ENCODE measurements at places on chromosomes 13 and 19. TPM values are rescaled to one million over a fixed set of nuclear protein-coding genes. Genes with fewer than 3 reads are reported as not detected.

DNA sequence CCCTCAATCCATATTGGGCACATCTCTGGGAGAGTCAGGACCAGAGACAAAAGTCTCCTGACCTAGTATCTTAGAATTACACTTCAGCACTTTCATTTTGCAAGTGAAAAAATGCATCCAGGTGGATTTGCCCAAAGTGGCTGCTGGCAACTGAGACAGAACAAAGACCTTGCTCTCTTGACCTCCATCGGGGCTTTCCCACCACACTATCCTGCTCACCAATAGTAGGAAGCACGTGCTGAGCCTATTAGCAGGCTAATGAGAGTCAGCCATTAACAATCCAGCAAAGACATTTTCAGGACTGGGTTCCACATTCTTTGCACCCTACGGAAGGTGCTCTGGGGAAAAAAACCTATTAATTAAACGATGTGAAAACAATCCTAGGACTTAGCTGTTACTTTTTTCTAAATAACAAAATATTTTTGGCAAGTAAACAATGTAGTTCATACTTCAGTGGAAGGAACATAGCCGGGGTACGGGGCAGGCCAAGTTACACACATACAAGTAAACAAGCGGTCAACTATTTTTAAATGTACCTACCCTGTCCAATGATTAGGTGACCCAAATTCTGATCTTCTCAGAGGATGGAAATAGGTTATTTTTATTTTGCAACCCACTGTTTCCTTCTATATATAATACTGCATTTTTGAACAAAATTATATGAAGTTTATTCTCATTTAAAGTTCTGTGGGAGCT, 78.6 kb downstream of the CDADC1 start:
- no peaks in the 10 kb centered on the region for H3K27me3 ChIP-seq
- H3K36me3 ChIP-seq, result no peaks in the 10 kb centered on the region
- H3K4me3 ChIP-seq, result no peak overlapping the region
- no peaks in the 10 kb centered on the region for H3K4me1 ChIP-seq

- peaks cover 18% of the 10 kb centered on the region for H3K27me3 ChIP-seq
- no peak overlapping the region for H3K27ac ChIP-seq
- no peak overlapping the region for H3K4me3 ChIP-seq
- H3K36me3 ChIP-seq, result no peaks in the 10 kb centered on the region
- no peak for DNase-seq
These were observed 919 bp downstream of the DACT3 start for GRCh38 chr19:46660008-46660517.

The OR2Z1 gene
- polyA plus RNA-seq, result not detected

The SLC15A1 gene
- not detected for polyA plus RNA-seq

The ZNF430 gene
- polyA plus RNA-seq, result 45.0 TPM

Data from CD4-positive, alpha-beta memory T cell (primary cell).